Stimulated activated CD8-positive, alpha-beta memory T cell treated with anti-CD3 and anti-CD28 coated beads, Interleukin-2, amount 100 ng/mL, for 1 hour (primary cell): ENCODE measurements at places on chromosomes 11 and 22.
A peak's percentile ranks its signal among the peaks of the same experiment; 100 is the strongest.

DNA sequence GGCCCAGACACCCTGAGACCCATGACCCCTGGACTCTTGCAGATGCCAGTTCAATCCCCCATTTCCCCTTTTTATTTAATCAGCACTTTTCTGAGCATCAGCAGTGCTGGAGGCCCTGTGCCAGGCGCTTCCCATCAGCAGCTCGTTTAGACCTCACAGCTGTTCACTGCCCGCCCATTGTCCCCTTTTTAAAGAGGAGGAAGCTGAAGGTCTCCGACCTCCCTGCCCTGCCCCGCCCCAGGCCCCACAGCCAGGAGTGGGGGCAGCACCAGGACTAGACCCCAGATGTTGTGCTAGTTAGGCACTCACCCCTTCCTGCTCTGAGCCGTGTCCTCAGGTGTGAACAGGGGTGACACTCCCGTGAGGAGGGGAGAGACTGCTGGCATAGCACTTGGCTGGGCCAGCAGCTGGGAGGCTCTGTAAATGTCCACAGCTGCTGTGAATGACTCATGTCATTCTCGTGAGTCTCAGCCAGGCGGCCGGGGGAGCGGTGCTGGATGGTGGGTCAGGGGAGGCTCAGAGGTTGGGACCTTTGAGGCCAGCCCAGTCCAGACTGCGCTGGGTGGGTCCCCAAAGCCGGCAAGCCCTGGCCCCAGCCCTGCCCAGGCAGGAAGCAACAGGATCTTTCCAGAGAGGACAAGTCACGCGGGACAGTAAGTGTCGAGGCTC is 19.9 kb downstream of the EMID1 start:
- DNase-seq, result no peak

GRCh38 chr11:64755681-64756361 is 4.0 kb downstream of the PYGM start:
- DNase-seq, result no peak

GRCh38 chr11:2898366-2899079 is 12.9 kb upstream of the CDKN1C start:
- DNase-seq, result peak; percentile 50

GRCh38 chr11:103325686-103326069 is 216.5 kb downstream of the DYNC2H1 start:
- DNase-seq, result no peak

- no peak for DNase-seq
Measured at GRCh38 chr11:12941671-12942070, 67.4 kb upstream of the RASSF10 start.

DNA sequence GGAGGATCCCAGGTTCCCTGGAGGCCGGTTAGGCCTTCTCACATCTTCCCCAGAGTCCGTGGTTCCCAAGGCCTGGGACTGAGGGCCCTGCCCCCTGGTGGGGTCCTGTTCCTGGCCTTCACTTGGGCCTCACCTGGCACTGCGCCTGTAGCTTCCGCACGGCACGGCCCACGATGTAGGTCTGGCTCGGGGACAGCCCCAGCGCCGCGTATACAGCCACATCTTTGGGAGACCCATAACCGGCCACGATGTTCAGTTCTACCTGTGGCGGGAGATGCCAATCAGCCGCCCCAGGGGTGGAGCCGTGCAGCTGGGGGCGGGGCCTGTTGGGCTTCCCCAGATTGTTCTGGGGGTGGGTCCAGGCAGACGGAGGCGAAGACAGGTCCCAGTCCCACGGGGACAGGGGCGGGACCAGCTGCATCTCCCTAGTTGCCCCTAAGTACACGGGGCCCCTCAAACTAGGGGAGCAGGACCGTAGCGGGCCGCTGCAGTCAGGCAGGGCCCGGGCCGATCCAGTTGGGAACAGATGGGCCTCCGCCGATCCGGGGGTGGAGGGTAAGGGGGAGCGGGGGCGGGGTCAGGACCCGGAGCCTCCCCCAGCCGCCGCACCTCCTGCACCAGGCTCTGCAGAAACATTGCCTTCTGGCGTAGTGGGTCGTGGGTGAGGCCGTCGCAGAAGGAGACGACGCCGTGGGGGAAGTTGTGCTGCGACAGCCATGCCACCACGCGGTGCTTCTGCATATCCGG is 10.1 kb downstream of the AIP start:
- DNase-seq, result no peak

- no peak for DNase-seq
Measured at GRCh38 chr11:28535677-28536076, 427.5 kb downstream of the METTL15 start.

- DNase-seq, result no peak
Measured at GRCh38 chr11:10617551-10617950, 49.1 kb upstream of the LYVE1 start.

- DNase-seq, result no peak
Measured at GRCh38 chr22:17884893-17885292, 110.6 kb upstream of the BID start.

- no peak for DNase-seq
Measured at GRCh38 chr22:37844904-37845329, 783 bp upstream of the ANKRD54 start.

DNA sequence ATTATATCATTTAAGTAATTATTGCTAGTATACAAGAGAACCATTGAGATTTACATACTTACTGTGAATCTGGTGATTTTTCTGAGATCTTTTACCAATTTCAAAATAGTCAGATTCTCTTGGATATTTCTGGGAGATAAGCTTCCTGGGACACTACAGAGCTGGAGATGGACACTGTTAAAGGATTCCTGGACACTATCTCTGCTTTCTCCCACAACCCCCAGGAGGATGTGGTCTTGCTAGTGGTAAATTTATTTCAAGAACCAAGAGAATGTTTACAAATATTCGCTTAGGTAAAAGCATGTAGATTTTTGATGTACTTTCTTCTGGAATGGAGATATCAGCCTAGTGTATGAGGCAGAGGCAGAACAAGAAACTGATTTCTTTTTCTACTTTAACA is 12.9 kb downstream of the CCDC82 start:
- DNase-seq, result no peak

- no peak for DNase-seq
Measured at GRCh38 chr11:64484191-64485022, 106.6 kb upstream of the SLC22A12 start.

DNA sequence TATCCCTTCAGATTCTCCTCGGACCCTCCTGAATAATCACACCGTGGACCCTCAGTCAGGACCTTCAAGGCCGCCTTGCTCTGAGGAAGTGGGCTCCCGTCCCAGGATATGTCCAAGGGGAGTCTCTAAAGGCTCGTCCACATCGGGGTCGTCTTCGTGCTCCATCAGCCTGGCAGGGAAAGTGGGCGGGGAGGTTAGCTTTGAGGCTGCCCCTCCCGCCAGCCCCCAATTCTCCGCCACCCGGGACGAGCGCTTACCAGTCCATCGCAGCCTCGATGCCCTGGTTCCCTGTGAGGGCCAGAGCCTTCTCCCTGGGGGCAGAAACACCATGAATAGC is 472 bp downstream of the UBXN1 start:
- DNase-seq, result no peak

DNA sequence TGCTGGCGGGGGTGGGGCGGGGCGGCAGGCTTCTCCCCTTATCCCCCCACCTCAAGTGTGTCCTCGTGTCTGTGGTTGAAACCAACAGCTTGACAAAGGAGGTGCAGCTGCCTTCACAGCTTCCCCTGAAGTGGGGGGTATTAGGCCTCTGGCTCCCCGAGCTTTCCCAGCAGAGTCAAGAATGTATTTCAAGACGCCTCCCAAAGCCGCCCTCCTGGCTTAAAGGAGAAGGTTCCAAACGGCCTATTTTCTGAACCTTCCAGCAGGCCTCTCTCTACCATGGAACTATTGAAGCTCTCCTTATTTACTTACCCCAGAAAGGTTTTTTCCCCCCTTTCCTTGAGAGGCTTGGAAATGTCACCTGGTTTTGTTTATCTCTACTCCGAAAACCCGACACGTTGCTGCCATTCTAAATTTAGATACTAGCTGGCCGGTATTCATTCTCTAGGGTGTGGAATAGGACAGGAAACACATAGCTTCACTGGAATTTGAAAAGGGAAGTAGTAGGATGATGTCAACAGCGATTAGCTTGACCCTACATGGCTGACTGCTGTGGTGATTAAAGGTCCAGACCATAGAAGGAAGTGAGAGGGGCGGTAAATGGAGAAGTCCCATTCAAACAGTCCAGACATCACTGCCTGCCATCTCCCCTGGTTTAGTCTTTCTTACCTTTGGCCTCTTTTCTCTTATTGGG is 671 bp upstream of the PICALM start:
- no peak for DNase-seq

DNA sequence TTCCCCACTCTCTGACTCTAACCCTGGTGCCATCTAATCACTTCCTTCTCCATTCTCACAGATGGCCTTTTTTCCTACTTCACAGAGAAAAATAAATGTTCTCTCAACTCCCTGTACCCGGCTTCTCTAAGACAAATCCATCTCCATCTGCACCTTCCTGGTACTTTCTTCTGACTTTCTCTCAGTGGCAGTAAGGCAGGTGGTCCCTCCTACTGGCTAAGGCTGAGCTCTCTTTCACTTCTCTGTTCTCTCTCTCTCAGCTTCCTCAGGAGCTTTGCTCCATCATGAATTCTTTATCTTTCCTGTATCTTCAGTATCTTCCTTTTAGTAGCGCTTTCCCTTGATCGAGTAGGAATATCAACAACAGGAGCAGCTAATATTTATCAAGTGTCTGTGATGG is 421.6 kb downstream of the TMEM135 start:
- DNase-seq, result no peak

GRCh38 chr22:32764330-32765131 is 37.0 kb upstream of the TIMP3 start:
- DNase-seq, result no peak

DNA sequence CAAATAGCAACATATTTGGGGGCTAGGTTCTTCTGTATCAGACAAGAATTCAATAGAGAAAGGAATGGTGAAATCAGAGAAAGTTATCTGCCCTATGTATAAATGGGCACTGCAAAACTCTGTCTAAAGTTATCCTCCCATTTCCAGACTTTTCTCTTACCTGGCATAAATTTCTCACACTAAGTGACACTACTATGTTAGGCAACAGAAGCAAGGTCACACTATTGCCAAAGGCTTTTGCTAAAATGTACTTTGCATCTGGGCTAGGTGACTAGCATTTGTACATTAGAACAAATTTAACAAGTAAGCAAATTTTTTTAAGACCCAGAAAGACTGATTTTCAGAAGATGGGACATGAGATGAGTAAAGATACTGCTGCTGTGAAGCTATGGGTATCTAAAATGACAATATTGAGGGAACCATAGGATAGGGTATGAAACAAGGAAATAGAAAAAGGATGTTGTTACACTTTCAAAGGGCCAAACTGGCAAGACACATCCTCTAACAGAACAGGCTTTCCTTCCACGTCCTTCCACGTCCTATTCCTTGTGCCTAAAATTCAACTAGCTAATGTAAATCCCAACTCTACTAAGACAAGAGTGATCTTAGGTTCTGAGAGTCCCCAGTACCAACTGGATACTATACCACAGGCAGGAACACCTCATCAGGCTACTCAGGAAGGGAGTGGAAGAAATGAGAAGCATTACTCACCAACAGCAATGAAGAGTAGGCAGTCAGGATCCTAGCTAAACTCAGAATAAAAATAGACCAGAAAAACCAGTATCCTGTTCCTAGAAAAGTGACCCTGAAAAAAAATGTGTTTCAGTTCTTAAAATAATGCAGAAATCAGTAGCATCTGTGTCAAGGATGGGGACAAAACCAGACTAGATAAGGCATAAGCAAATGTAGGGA is 22.6 kb downstream of the GDPD4 start:
- no peak for DNase-seq

- DNase-seq, result no peak
Measured at GRCh38 chr11:117223741-117224689, 7.9 kb downstream of the PCSK7 start.

GRCh38 chr11:45896422-45896984 is 10.6 kb downstream of the FREY1 start:
- DNase-seq, result no peak

GRCh38 chr11:1906181-1906580 is 13.3 kb upstream of the TNNT3 start:
- DNase-seq, result no peak

GRCh38 chr22:26264162-26264561 is 94.9 kb downstream of the SEZ6L start:
- DNase-seq, result no peak

- DNase-seq, result no peak
Measured at GRCh38 chr11:80944758-80945157, 1503.9 kb upstream of the TENM4 start.

- DNase-seq, result no peak
Measured at GRCh38 chr11:3614742-3615171, 27.0 kb downstream of the ART5 start.

GRCh38 chr11:119284344-119285157 is 32.4 kb downstream of the MCAM start:
- no peak for DNase-seq

- DNase-seq, result no peak
Measured at GRCh38 chr22:43854786-43855271, 7.5 kb downstream of the SULT4A1 start.
